Right lung (tissue), 10 donors: ENCODE measurements at places on chromosomes 7 and 10. TPM values are rescaled to one million over a fixed set of nuclear protein-coding genes. Genes with fewer than 3 reads are reported as not detected.

- DNase-seq, result no peak
These were observed 9.2 kb upstream of the MYO1G start for GRCh38 chr7:44987996-44988395.

DNA sequence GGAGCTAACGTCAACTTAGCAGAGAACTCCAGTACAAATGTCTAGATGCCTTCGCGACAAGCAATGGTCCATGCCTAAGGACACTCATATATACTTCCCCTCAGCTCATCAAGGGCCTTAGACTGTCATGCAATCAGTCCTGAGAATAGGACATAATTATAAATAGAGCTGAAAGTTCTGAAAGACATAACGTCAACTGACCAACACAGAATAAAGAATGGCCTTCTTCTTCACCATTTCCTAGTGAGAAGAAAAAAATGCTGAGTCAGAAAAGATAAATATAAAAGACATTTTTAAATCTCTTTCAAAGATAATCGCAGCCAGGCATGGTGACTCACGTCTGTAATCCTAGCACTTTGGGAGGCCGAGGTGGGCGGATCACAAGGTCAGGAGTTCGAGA is 83.2 kb downstream of the ARMH3 start:
- DNase-seq, result no peak

DNA sequence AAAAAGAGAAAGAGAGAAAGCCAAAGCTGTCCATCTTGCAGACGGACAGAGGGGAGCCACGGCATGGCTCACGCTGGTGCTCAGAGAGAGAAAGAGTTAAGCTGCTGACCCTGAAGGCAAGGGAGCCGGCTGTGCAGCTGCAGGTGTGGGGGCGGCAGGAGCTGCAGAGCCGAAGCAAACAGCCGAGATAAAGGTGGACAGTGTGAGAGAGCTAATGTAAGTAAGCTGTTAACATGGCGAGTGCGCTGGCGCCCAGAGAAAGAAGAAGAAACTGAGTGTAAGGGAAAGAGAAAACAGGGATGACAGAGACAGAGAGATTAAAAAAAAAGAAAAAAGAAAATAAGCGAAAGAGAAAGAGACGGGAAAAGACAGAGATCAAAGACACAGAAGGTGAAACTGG is 18.2 kb downstream of the COL17A1 start:
- no peak for DNase-seq

DNA sequence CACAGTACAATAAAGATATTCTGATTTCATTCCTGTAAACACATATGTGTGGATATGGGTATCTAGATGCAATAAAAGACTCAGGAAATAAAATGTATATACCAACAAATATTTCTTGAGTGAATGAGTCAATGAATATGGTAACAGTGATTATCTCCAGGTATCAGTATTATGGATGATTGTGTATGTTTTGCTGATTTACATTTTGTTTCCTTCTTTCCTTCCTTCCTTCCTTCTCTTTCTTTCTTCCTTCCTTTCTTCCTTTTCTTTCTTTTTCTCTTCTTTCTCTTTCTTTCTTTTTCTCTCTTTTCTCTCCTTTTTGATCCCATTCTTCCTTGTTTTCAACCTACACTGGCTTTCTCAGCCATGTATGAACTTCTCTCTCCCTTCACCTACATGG is 85.3 kb upstream of the DLX6 start:
- DNase-seq, result no peak

AP1S1 gene
- 82.7 TPM for polyA plus RNA-seq

TRIL gene
- 58.5 TPM for polyA plus RNA-seq

ARHGEF5 gene
- polyA plus RNA-seq, result 30.5 TPM

DNA sequence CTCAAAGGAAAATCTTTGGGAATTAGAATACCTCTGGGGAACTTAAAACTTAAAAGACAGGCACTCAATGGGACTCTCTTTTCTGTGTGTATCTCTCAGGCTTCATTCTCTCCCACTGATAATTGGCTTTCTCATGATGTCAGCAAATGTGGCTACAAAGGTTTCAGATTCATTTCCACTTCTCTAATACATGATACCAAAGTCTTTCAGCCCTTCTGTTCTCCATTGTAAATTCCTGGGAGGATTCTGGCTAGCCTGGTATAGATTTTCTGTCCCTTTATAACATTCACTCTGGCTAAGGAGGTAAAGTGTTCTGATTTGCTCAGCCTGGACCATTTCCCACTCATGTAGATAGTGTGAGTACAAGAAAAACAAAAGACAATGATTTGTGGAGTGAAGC is 606.2 kb downstream of the PCDH15 start:
- DNase-seq, result no peak

GRCh38 chr10:113259576-113260226 is 293.2 kb upstream of the HABP2 start:
- no peak for DNase-seq

CFAP58 gene
- 1.6 TPM for polyA plus RNA-seq
